ENCODE measurements at places on chromosomes 1 and 21.

- no peak for DNase-seq
These were observed 5.8 kb downstream of the SDC3 start for GRCh38 chr1:30902593-30903290.

GRCh38 chr1:57296726-57297250 is 127.1 kb downstream of the DAB1 start:
- DNase-seq, result no peak

DNA sequence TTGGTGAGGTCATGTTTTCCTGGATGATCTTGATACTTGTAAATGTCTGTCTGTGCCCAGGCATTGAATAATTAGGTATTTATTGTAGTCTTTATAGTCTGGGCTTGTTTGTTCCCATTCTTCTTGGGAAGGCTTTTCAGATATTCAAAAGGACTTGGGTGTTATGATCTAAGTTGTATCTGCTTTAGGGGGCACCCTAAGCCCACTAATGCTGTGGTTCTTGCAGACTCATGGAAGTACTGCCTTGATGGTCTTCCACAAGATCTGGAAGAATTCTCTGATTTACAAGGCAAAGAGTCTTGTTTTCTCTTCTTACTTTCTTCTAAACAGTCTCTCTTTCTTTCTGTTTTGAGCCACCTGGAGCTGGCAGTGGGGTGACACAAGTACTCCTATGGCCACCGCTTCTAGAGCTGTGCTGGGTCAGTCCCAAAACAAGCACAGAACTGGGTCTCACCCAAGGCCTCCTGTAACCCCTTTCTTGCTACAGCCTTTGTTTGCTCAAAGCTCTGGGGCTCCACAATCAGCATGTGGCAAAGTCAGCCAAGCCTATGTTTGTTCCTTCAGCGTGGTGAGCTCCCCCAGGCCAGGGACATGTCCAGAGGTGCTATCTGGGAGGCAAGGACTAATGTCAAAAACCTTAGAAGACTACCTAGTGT is 12.6 kb downstream of the VN1R5 start:
- no peak for DNase-seq

- DNase-seq, result peak; percentile 68
These were observed at the start of gene SMYD2 for GRCh38 chr1:214281021-214281719. Gene SMYD2 (plus strand): TSS chr1:214281159. CDS start chr1:214281255, 96 bp downstream.

DNA sequence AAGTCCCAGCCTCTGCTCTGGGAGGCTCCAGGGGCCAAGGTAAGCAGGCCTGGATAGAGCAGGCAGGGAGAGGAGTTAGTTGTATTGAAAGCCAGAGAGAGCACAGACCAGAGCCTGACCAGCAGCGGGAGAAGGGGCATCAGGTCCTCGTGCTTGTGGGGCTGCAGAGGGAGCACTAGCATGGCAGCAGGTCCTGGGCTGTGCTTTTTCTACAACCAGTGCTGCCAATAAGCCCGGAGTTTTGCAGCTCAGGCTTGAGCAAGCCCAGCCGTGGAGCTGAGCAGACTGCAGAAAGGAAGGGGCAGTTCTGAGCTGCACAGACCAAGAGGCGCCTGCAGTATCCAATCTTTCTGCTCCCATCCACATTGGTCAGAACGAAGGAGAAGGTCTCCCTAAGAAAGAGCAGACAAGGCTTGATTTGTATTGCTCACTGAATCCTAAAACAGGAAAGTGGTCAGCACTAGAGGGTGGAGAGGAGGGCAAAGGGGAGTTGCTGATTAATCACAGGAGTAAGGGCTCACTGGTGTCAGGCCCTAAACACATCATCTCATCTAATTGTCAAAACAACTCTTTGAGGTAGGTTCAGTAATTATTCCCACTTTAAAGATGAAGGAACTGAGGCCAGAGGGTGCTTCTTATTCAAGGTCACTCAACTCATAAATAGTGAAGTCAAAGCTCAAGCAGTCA is 2.7 kb downstream of the DENND2D start:
- DNase-seq, result no peak

DNA sequence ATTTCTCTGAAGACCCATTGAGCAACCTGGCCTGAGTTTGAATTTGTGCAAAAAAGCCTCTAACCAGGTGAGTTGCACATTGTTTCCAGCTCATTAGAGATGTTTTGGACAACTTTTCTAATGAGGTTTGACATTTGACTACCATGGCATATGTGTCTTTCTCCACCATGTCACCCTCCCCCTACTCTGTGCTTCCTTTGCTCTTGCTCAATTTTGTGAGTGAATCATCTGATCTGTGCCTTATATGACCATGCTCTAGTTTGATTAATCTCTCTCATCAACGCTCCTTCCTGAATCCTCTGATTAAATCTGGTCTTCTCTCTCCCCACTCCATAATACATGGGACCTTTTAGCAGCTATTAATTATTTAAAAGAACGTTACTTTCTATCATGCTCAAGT is 144.8 kb upstream of the SAMSN1 start:
- DNase-seq, result no peak

DNA sequence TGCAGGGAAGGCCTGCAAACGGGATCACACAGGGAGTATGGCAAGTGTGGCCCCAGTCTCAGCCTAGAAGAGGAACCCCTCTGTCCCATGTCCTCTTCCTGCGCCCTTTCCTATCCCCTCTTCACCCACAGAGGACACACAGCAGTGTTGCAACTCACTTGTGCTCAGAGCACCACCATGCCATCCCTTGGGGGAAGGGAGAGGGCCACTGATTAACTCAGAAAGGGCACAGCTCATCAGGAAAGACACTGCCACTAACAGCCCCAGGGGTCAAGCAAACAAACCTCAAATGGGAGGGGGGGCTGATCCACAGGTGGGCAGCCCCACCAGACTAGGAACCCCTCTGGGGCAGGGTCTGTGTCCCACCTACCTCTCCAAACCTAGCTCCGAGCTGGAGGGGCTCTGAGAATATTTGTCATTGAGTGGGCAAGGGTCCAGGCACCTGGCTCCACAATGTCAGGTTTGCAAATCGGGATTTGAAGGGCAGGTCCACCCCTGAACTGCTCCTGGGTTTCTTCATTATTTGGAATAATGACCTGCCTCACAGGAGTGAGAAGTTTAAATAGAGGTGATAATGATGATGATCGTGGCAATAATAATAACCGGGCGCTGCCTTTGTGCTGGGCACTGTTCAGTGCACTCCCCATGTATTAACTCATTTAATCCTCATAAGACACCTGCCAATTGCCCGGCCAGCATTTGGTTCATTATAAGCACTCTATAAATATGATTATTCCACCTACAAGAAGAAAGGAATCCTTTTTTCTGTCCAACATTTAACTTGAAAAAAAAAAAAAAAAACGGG is 1.0 kb downstream of the ALDH4A1 start:
- no peak for DNase-seq

DNA sequence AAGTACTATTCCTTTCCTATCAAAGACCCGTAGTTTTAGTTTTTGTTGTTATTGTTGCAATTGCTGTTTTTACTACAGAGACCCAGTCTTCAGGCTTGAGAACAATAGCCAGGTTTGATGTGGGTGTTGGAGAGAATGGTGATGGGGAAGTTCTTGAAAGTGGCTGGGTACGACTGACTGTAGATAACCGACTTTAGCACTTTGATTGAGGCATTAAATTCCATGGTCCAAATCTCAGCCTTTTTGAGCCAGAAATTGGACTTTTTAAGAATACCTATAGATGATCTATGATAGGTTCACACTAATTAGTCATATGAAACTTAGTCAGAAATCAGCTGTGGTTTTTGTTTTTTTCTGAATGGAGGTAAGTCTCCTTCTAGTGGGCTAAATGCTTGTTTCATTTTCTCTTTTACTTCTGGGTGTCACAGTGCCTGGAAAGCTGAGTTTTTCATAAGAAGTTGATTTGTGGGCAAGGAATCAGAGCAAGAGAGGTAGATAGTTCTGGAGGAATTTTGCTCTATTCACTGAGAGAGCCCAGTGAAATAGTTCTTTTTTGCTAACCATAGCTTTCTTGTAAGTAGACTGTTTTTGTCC is 2.8 kb downstream of the PPIH start:
- no peak for DNase-seq

DNA sequence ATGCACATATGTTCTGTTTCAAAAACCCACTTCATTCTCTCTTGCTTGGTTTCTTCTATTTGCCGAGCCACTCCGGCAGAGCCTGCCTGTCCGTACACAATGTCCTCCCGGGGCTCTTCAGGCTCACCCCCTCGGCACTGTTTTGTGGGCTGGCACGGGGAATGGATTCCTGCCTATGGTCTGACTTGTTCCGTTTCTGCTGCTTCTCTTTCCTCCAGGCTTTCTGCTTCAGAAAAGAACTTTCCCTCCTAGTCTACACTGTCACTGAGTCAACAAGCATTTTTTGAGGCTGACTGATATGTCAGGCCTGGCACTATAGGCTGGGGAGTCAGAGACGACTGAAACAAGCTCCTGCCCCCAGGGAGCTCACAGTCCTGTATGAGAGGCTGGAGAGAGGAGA is 28.4 kb upstream of the SARS1 start:
- no peak for DNase-seq

GRCh38 chr1:230545181-230545580 is 97.1 kb upstream of the COG2 start:
- no peak for DNase-seq

- no peak for DNase-seq
These were observed 102.5 kb upstream of the ATP1B1 start for GRCh38 chr1:169003864-169004516.

GRCh38 chr1:113856401-113856790 is 15.1 kb downstream of the PTPN22 start:
- no peak for DNase-seq

DNA sequence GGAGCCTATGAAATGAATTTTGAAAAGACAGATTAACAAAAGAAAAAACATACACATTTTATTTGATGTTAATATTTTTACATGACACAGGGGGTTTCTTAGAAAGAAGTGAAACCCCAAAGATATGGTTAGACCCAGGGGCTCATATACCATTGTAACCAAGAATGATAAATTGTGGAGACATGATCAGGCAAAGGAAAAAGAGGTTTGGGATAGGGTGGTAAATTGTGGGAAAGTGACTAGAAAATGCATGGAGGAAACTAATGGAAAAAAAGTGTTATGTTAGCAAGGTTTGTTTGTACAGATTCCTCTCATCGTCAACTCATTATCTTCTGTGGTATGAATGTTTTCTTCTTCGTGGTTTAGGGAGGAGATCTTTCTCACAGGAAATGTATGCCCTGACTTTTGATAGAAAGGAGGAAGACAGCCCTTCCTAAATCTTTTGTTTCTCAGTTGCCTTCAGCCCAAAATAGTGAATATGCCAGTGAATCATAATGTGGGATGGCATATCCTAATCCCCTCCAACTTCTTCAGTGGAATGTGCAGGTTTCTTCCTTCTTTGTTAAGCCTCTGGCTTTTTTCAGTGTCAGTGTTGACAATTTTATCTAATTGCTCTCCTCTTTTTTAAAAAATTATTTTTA is 140.4 kb upstream of the UBE2U start:
- no peak for DNase-seq

DNA sequence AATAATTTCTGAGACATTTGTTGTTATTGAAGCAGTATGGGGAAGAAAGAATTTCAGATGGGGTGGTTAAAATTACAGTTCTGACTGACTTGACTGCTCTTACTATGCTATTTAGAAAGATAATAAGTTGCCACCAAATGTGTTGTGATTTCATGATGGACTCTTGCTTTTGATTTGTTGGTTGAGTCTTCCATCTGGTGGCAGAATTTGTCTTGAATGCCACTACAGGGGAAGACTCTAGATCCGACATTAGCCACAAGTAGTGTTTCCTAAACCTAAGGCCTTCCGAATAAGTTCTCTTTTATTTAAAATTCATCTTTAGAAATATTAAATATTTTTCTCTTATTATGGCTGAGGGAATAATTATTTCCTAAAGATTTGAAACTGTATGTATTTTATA is 190.9 kb upstream of the ADGRL4 start:
- DNase-seq, result no peak

DNA sequence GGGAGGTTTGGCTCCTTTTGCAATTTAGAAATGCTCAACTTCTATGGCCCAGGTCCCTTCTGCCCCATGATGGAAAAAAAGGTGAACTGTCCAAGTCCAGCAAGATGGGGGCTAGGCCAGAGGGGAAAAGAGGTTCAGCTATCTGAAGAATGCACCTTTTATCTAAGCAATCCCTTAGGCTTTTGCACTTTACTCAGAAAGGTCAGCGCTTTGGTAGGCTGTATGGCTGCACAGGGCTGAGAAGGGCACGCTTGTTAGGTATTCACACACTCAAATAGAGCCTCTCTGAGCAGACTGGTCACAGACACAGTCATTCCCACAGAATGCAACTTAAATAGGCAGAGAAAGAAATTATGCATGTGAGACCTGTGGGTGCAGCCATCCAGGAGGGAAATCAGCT is 31.0 kb downstream of the KANK4 start:
- no peak for DNase-seq

GRCh38 chr1:37056325-37056724 is 22.0 kb upstream of the GRIK3 start:
- DNase-seq, result peak; percentile 63

All from NCI-H1105 (cell line).